ENCODE measurements at places on chromosomes 5 and 9.

GRCh38 chr5:168552146-168552545 is 23.0 kb downstream of the FBLL1 start:
- no peak for DNase-seq

GRCh38 chr5:27377626-27378025 is 339.2 kb upstream of the CDH9 start:
- DNase-seq = no peak

- no peak for DNase-seq
These were observed 51.5 kb upstream of the NR3C1 start for GRCh38 chr5:143454936-143455516.

DNA sequence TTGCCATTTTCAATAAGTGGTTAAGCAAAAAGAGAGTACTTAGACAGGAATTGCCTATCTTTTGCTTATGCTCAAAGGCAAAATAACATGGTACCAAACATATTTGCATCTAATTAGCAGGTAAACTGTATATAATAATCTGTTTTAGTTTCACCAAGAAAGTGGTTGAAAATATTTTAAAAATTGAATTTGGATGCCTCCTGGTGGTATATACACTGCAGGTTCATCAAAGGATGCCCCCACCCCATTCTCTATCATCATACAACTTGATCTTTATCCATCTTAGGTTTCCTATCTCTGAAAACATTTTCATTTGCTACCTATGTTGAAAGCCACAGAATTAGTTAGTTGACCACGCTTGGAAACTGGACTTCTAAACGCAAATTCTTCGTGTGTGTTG is 47.0 kb upstream of the MROH2B start:
- no peak for DNase-seq

GRCh38 chr5:108720391-108720790 is 27.3 kb upstream of the FER start:
- DNase-seq = no peak

DNA sequence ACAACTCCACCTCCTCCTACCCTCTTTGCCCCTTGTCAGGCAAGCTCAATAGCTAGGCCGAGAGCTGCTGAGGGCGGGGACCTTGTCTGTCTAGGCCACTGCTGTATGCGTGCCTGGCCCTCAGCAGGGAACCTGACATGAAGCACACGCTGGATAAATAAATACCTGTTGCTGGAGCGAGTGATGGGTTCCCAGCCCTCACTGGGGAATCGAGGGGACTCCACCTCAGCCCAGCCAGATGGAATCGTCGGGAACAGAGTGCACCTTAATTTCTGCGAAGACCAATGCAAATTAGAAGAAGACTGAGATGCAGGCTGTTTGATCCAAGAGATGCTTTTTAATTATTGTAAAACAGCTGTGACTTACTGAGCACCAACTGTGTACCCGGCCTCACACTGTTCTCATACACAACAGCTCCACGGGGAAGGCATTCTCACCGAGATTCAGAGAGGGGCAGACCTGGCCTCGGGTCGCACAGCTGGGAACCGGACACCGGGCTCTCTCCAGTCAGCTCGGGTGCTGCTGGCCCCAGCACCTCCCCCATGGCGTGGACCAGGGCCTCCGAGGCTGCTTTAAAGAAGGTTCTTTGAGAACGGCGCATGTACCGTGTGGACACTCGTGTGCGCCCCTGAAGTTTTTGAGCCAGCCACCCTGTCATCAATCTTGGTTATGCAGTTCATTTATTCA is 109.7 kb upstream of the IER5L start:
- DNase-seq = peak; percentile 0

GRCh38 chr5:66932457-66932856 is 264.1 kb downstream of the CD180 start:
- DNase-seq = no peak

- DNase-seq = peak; percentile 36
These were observed 126.0 kb downstream of the TMEM174 start for GRCh38 chr5:73298772-73299630.

GRCh38 chr5:41334758-41335157 is 121.4 kb upstream of the C6 start:
- no peak for DNase-seq

DNA sequence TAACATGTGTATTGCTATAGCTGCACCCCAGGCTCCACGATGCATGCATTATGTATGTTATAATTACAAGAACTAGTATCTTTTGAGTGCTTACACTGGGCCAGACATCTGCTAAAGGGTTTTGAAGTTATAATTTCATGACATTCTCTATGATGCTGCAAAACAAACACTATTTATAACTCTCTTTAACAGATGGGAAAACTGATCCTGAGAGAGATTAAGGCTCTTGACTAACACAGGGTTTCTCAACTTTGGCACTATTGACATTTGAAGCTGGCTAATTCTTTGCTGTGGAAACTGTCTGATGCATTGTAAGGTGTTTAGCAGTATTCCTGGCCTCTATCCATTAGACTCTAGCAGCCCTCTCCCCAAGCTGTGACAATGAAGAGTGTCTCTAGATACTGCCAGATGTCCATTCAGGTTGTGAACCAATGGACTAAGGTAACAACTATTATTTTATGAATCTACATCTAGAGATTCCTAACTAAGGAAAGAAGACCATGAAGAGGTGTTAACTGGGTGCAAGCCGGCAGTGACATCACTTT is 258.6 kb downstream of the ASTN2 start:
- no peak for DNase-seq

DNA sequence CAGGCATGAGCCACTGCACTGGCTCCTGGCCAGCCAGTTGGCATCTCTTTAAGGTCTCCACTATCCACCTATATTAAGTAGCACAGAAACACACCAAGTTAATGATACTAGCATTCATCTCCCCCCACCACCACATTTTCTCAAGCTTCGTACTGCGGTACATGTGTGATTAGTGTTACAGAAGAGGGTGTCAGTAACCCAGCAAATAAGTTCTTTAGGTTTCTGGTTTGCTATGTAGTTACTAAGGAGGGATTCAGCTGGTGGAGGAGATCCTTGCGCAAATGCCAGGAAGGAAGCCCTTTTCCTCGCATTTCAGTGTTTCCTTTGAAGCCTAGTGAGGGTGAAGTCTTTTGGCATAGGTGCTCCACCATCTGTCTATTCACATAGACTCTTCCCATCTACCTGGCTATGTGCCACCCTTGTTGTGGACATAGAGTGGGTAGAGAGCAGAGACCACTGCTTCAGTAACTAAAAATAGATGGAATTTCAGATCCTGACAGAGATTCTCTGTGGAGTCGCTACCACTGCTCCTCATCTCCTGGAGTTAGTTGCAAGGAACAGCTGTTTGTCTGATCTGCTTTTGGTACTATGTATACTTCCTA is 16.7 kb downstream of the UBE2D2 start:
- no peak for DNase-seq

DNA sequence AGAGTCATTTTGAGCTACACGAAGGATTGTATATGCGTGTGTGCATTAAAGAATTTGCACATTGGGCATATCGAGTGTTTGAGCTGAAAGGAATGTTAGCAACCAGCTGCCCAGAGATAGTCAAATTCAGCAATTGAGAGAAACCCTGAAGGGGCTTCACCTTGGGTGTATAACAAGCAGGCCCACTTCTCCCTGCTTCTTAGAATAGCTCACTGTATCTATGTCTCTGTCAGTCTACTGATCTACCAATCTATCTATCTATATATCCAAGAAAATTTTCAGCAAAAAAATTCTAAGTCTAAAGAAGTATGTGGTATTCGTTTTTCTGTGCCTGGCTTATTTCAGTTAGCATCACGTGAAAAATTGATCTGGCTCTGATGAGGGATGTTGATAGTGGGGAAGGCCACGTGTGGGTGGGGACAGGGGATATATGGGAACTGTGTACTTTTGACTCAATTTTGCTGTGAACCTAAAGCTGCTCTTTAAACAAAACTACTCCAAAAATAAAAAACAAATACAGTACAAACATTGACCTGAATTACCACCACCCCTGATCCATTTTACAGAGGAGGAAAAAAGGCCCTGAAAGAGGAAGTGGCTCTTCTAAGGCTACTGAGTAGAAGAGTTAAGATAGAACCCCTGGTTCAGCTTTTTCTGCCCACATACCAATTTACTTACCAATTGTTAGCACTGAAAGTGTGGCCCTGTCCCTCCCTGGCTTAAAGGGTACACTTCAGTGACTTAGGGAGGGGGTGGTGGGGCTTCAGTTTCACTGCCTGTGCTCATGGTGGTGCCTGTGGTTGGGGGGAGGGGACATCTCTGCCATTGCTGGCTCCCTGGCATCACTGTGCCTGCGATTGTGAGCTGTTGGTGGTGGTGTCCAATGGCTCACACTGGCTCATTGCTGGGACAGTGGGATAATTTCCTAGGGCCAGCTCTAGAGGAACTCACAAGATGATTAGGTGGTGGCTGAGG is 141.8 kb downstream of the DOCK2 start:
- no peak for DNase-seq

DNA sequence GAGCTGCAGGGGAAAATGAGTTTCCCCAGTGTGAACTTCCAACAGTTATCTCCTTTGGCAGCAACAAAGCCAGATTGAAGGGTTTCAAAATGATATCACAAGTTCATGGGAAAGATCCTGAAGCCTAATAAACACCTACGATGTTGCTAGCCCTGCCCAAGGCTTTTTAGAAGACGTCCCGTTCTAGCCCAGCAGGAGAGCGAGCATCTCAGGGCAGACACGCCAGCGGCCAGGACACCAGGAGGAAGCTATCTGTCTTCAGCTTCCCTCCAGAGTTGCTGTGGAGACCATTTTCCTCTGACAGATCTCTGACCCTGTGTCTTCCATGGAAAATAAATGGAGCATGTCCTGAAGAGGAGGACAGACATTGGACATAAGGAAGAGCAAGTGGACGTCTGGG is 98.4 kb downstream of the FBXO38 start:
- DNase-seq = no peak

- no peak for DNase-seq
These were observed 11.5 kb upstream of the OTULINL start for GRCh38 chr5:14569948-14570691.

- DNase-seq = no peak
These were observed 1075.2 kb upstream of the SEMA6A start for GRCh38 chr5:117649821-117650220.

GRCh38 chr5:61625137-61625561 is 293.1 kb downstream of the ZSWIM6 start:
- no peak for DNase-seq

DNA sequence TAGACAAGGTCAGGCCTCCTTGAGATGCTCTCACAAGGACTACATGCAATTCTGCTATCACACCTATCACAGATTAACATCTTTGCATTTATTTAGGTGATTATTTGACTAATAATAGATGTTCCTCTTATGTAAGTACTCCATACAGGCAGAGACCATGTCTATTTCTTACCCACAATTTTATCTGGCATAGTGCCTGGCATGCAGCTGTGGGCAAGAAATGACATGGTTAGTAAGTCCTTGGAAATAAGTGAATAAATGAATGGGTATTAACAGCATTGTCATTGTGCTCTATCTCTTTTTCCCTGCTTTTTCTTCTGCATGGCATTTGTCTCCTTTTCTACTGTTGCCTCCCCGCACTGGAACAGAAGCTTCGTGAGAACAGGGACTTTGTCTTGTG is 49.4 kb downstream of the SLC22A5 start:
- no peak for DNase-seq

DNA sequence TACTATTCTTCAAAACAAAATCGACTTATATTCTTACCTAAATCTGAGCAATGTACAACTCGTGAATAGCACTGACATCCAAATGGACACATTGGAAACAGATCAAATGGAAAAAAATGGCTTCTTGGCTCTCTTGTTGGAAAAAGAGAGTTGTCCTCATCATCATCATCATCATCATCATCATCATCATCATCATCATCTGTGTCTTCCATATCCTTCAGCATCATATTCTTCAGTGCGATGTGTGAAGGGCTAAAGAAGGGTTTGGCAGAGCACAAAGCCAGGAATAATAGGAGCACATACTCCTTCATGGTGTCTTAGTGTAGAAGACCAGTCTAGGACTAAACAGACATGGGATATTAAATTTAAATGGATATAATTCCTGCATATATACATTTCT is 7.7 kb downstream of the ASPN start:
- DNase-seq = no peak

DNA sequence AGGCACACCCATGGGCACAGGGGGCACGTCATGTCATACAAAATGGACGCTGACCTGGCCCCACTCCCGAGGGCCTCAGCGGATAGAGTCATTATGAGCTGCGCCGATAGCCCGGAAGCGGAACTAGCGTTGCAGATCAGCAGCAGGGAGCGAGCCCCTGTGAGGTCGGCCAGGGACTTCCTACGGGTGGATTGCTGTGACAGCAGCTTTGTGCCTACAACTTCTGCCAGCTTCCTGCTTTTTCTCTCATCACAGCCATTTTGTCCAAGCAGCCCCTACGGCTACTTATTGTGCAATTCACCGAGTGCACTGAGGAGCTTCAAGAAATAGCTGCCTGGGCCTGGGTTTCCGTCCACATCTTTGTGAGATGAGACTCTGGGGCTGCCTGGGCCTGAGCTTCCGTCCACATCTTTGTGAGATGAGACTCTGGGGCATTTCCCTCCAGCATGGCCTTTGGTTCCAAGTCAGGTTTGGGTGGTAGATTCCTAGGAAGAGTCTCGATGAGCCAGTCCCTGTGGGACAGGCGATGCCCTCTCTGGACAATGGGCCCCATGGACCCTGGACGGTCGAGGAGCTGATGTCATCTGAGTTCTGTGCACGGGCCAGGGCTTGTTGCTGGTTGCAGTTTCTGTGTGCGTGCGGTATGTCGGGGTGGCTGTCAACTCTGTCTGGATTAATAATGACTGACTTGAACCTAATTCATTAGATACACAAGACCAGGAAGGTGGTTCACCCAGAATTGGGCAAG is 67.0 kb upstream of the GNE start:
- no peak for DNase-seq

DNA sequence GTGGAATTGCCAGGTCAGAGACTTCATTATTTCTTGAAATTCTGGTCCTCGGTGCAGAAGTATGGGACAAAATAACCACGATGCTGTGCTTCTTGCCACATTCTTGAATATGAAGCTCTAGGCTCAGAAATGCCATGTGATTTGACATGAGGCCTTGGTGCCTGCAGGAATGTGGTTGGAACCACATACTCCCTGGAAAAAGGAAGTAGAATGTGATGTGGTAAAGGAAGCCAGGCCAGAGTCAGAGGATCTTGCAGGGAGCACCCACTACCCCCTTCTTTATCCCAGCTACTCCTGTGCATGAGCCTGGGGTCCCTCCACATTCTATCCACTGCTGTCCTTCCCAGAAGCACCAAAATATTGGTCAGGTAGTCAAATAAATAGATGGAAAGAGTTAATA is 80.9 kb downstream of the FOXD1 start:
- no peak for DNase-seq

- DNase-seq = no peak
These were observed 59.0 kb downstream of the SCAMP1 start for GRCh38 chr5:78419396-78419795.

- DNase-seq = no peak
These were observed 15.6 kb upstream of the BTNL9 start for GRCh38 chr5:181024245-181025064.

- DNase-seq = peak; percentile 73
These were observed 11.1 kb upstream of the AQP3 start for GRCh38 chr9:33458444-33458843.

- no peak for DNase-seq
These were observed 37.4 kb upstream of the FCN1 start for GRCh38 chr9:134955156-134955555.

- DNase-seq = no peak
These were observed 26.9 kb downstream of the RAI14 start for GRCh38 chr5:34682926-34683623.

GRCh38 chr9:83526211-83526610 is 12.0 kb downstream of the FRMD3 start:
- no peak for DNase-seq

GRCh38 chr9:122221183-122221811 is 7.5 kb downstream of the LHX6 start:
- no peak for DNase-seq
